Epithelial cell of alveolus of lung (primary cell): ENCODE measurements at places on chromosomes 13 and 19. TPM values are rescaled to one million over a fixed set of nuclear protein-coding genes. Genes with fewer than 3 reads are reported as not detected.

Gene LIM2
- total RNA-seq, result not detected in 2 replicates

Gene ZNF534
- total RNA-seq, result not detected in 2 replicates

Gene CLEC4M
- not detected in 2 replicates for total RNA-seq

Gene DACH1
- 0.52 and 9.6 TPM in 2 replicates for total RNA-seq

Gene ZNF729
- not detected in 2 replicates for total RNA-seq

Gene EPSTI1
- total RNA-seq, result 2.3 and 11.4 TPM in 2 replicates

Gene TEX29
- not detected in 2 replicates for total RNA-seq

Gene CASP14
- not detected in 2 replicates for total RNA-seq

Gene CBARP
- total RNA-seq, result 1.9 and 4.5 TPM in 2 replicates

Gene CAB39L
- total RNA-seq, result 4.2 and 6.7 TPM in 2 replicates

Gene IPO5
- 102 and 135 TPM in 2 replicates for total RNA-seq

Gene CGB3
- total RNA-seq, result 1.3 TPM in 1 of 2 replicates, not detected in the other

Gene ZNF799
- total RNA-seq, result 1.3 and 1.6 TPM in 2 replicates

Gene TEAD2
- total RNA-seq, result 56.4 and 70.2 TPM in 2 replicates

Gene ZNF790
- 1.8 and 5.1 TPM in 2 replicates for total RNA-seq

Gene TNFSF9
- 1.3 TPM in 1 of 2 replicates, not detected in the other for total RNA-seq

Gene SMIM24
- not detected in 2 replicates for total RNA-seq

Gene OR10H1
- total RNA-seq, result not detected in 2 replicates

Gene NPAS1
- 0.72 and 1.9 TPM in 2 replicates for total RNA-seq

Gene MBD3L2
- not detected in 2 replicates for total RNA-seq

Gene GIPC3
- total RNA-seq, result 0.13 and 1.0 TPM in 2 replicates

Gene CGB5
- 12.3 TPM in 1 of 2 replicates, not detected in the other for total RNA-seq

Gene IZUMO2
- total RNA-seq, result 0.65 TPM in 1 of 2 replicates, not detected in the other

Gene ACER1
- not detected in 2 replicates for total RNA-seq

Gene DAND5
- not detected in 2 replicates for total RNA-seq

Gene POLR1G
- 3.4 and 9.3 TPM in 2 replicates for total RNA-seq
